CD8-positive, alpha-beta memory T cell (primary cell): ENCODE measurements at places on chromosomes 6 and 20. TPM values are rescaled to one million over a fixed set of nuclear protein-coding genes. Genes with fewer than 3 reads are reported as not detected.
A peak's percentile ranks its signal among the peaks of the same experiment; 100 is the strongest.

- peaks cover 8% of the 10 kb centered on the region for H3K4me1 ChIP-seq
- H3K27ac ChIP-seq = no peak overlapping the region
- H3K27me3 ChIP-seq = no peaks in the 10 kb centered on the region
- no peaks in the 10 kb centered on the region for H3K36me3 ChIP-seq
These were observed 160.6 kb downstream of the VEGFA start for GRCh38 chr6:43930440-43931154.

GRCh38 chr6:101992286-101992685 lies 598.8 kb downstream of the GRIK2 start:
- H3K27ac ChIP-seq = no peak overlapping the region
- H3K4me3 ChIP-seq = no peak overlapping the region
- H3K27me3 ChIP-seq = no peaks in the 10 kb centered on the region
- DNase-seq = no peak
- H3K4me1 ChIP-seq = no peaks in the 10 kb centered on the region
- no peaks in the 10 kb centered on the region for H3K36me3 ChIP-seq

- no peak overlapping the region for H3K27ac ChIP-seq
- H3K4me3 ChIP-seq = no peak overlapping the region
These were observed 21.7 kb downstream of the SMLR1 start for GRCh38 chr6:130848945-130849344.

GRCh38 chr20:62707921-62708521 lies 615 bp upstream of the NTSR1 start:
- no peak overlapping the region for H3K4me3 ChIP-seq
- no peaks in the 10 kb centered on the region for H3K36me3 ChIP-seq
- no peak overlapping the region for H3K27ac ChIP-seq
- DNase-seq = no peak
- peaks cover 5% of the 10 kb centered on the region for H3K4me1 ChIP-seq
- H3K27me3 ChIP-seq = peaks cover 8% of the 10 kb centered on the region

DNA sequence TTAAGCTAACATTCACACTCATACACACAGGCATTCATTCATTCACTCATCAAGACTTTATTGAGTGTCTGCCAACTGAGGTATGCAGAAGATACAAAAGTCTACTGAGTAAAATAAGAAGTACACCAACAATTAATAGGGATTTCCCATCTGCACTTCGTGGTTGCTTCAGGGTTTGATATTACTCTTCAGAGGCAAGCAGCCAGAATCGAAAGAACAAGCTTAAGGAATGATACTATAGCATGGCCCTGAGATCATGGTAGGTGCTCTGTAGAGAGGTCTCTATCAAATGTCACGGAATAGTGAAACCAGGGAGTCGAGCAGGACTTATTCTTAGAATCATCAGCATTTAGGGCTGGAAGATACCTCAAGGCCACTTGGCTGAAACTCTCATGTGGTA lies 135.4 kb downstream of the NRN1 start:
- no peak overlapping the region for H3K27ac ChIP-seq
- peaks cover 32% of the 10 kb centered on the region for H3K4me1 ChIP-seq
- no peaks in the 10 kb centered on the region for H3K36me3 ChIP-seq
- DNase-seq = no peak
- no peaks in the 10 kb centered on the region for H3K27me3 ChIP-seq
- H3K4me3 ChIP-seq = no peak overlapping the region

GRCh38 chr20:22977047-22977785 lies 57.9 kb upstream of the SSTR4 start:
- H3K27ac ChIP-seq = no peak overlapping the region
- H3K36me3 ChIP-seq = no peaks in the 10 kb centered on the region
- no peaks in the 10 kb centered on the region for H3K4me1 ChIP-seq
- DNase-seq = no peak
- no peak overlapping the region for H3K4me3 ChIP-seq

DNA sequence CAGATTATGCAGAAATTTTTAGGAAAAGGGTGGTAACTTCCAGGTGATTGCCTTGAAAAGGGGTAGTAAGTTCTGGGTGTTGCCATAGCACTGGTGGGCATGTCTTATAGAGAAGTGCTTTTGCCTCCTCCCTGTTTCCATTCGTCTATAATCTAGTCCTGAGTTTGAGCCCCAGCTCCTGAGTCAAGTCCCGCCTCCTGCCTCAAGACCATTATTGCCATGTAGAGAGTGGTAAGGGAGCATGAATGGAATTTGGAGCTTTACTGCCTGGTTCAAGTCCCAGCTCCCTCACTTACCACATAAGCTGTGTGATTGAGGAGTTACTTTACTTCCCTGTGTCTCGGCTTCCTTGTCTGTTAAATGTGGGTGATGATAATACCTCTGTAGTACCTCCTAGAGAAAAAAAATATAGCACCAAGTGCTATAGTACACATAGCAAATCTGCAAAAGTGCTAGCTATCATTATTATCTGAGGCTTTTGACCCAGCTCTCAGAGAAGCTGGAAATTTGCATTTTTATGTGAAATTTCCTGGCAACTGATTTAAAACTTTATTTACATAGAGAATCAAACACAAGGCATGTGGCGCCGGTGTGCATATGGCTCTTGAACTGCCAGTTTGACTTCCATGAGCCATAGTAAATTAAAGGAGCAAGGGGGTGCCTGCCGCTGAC lies 36.0 kb downstream of the TGM6 start:
- no peak overlapping the region for H3K27ac ChIP-seq
- H3K4me1 ChIP-seq = no peaks in the 10 kb centered on the region
- H3K27me3 ChIP-seq = peaks cover 2% of the 10 kb centered on the region
- no peak for DNase-seq
- no peak overlapping the region for H3K4me3 ChIP-seq
- no peaks in the 10 kb centered on the region for H3K36me3 ChIP-seq

- H3K27ac ChIP-seq = no peak overlapping the region
- peaks cover 79% of the 10 kb centered on the region for H3K4me1 ChIP-seq
- no peaks in the 10 kb centered on the region for H3K27me3 ChIP-seq
- H3K4me3 ChIP-seq = no peak overlapping the region
- no peaks in the 10 kb centered on the region for H3K36me3 ChIP-seq
These were observed 6.0 kb downstream of the HSF2 start for GRCh38 chr6:122405417-122405816.

DNA sequence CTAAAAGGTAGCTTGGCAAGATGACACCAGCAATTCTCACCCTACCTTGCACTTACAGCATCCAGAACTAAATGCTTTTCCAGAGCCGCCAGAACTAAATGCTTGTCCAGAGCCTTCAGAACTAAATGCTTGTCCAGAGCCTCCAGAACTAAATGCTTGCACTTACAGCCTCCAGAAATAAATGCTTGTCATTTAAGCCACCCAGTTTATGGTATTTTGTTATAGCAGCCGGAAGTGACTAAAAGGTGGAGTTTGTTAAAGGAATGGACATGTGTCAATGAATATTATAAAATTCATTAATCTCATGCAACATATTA lies 133.5 kb downstream of the GPX5 start:
- no peak overlapping the region for H3K4me3 ChIP-seq
- peaks cover 20% of the 10 kb centered on the region for H3K27me3 ChIP-seq
- H3K4me1 ChIP-seq = peaks cover 12% of the 10 kb centered on the region
- DNase-seq = no peak
- H3K27ac ChIP-seq = no peak overlapping the region

- no peaks in the 10 kb centered on the region for H3K36me3 ChIP-seq
- no peaks in the 10 kb centered on the region for H3K27me3 ChIP-seq
These were observed 47.9 kb downstream of the HDDC2 start for GRCh38 chr6:125253881-125254280.

DNA sequence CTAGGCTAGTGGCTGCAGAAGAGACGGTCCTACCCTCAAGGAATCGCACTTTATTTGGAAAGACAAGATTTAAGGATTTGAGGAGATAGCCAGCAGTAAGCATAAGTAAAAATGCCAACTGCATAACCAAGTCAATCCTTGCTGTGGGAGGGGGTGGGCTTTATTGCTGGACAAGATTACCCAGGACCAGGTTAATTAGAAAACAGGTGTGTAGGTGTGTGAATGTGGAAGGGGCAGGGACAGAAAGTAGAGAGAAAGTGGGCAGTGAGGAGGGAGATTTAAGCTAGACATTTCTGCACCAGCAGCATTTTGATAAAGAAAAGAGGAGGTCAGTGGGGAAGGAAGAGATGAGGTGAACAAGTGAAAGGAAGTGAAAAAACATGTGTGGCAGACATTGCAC lies 89.7 kb upstream of the OGFRL1 start:
- H3K4me1 ChIP-seq = no peaks in the 10 kb centered on the region
- H3K27me3 ChIP-seq = no peaks in the 10 kb centered on the region
- DNase-seq = no peak
- H3K4me3 ChIP-seq = no peak overlapping the region

DNA sequence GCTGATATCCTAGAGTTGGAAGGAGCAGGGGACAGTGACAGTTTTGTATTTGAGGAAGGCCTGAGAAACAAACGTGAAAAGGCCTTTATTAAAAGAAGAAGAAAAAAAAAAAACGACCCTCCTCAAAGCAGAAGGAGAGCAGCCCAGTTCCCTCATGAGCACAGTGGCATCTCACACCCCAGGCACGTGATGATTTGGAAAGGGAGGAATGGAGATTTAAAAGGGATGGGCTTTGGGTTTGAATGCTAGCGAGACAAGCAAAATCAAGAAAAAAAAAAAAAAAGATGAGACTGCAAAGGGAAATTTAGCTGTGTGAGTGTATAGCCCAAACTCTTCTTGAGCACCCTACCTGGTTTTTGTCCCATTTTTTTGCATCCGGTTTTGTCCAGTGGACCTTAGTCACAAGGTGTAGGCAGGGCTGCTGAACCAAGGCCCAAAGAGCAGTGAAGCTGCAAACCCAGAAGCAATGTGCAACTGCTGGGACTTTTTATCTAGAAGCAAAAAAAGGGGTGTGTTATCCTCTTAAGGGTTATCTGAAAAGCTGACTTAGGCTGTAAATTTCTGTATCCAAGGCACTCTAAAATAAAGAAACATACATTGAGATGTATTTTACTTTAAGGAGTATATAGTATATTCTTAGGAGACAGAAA lies 54.5 kb upstream of the RREB1 start:
- peaks cover 5% of the 10 kb centered on the region for H3K4me1 ChIP-seq
- H3K4me3 ChIP-seq = no peak overlapping the region
- H3K27me3 ChIP-seq = no peaks in the 10 kb centered on the region
- no peak overlapping the region for H3K27ac ChIP-seq
- H3K36me3 ChIP-seq = no peaks in the 10 kb centered on the region
- no peak for DNase-seq

- H3K4me1 ChIP-seq = no peaks in the 10 kb centered on the region
- no peak overlapping the region for H3K27ac ChIP-seq
- H3K36me3 ChIP-seq = no peaks in the 10 kb centered on the region
- no peak for DNase-seq
- H3K27me3 ChIP-seq = no peaks in the 10 kb centered on the region
These were observed 104.2 kb downstream of the AGPAT4 start for GRCh38 chr6:161169696-161170095.

DNA sequence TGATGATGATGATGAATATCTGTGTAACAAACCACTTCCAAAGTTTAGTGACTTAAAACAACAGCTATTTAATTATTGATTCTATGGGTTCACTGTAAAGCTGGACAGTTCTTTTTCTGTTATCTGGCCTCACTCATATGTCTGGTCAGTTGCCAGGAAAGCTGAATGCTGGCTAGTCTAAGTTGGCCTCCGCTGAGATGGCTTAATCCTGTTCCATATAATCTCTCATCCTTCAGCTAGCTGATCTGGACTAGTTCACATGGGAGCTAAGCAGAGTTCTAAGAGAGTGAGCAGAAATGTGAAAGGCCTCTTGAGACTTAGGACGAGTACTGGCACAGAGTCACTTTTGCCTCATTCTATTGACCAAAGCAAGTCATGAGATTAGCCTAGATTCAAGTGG lies 334.7 kb upstream of the FLRT3 start:
- H3K27ac ChIP-seq = no peak overlapping the region
- no peak for DNase-seq
- H3K36me3 ChIP-seq = no peaks in the 10 kb centered on the region
- no peaks in the 10 kb centered on the region for H3K27me3 ChIP-seq
- no peak overlapping the region for H3K4me3 ChIP-seq

DNA sequence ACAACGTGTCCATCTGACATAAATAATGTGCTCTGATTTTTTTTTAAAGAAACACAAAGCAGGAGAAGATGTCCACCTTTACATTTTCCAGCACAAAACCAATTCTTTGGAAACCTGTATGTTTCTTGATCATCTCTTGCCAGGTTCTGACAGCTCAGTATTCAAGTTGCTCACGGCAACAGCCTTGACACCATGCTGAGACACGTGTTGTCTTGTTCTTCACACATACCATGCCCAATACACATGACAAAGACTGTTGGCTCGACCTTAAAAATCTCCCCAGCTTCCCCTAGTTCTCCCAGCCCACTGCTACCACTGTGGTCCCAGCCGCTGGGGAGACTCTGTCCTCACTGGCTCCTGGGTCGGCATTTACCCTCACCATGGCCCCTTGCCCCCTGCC lies 518.9 kb downstream of the PREX1 start:
- H3K27ac ChIP-seq = no peak overlapping the region
- H3K4me1 ChIP-seq = no peaks in the 10 kb centered on the region
- H3K36me3 ChIP-seq = no peaks in the 10 kb centered on the region
- H3K27me3 ChIP-seq = no peaks in the 10 kb centered on the region
- no peak for DNase-seq

- H3K4me1 ChIP-seq = peaks cover 13% of the 10 kb centered on the region
- no peak for DNase-seq
- H3K4me3 ChIP-seq = no peak overlapping the region
- no peaks in the 10 kb centered on the region for H3K27me3 ChIP-seq
These were observed 18.0 kb downstream of the CDYL start for GRCh38 chr6:4794140-4794707.

DNA sequence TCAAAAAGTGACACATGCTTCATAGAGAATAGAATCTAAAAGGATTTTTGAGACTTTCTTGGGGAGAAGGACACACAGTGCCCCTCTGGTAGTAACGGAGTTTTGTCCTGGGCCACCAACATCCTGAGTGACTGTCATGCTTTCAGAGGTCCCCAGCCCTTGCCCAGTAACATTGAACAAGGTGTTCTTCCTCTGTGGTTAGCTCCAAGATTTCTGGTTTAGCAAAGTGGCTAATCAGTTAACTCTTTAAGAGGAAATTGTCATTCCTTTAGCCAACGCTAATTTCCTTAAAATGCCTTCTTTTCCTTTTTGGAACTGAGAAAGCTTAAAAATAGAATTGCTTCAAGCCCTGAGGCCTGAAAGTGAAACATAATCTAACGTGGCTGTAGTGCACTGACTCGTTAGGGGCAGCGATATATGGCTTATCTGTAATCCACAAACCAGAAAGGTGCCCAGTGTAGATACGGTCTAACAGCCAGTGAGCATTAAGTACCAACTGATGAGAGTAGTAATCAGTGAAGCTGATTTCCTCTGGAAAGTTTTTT lies 7.8 kb downstream of the E2F3 start:
- peaks cover 57% of the 10 kb centered on the region for H3K4me1 ChIP-seq
- H3K4me3 ChIP-seq = peak overlapping the region; percentile 4
- no peaks in the 10 kb centered on the region for H3K27me3 ChIP-seq
- DNase-seq = no peak
- H3K27ac ChIP-seq = no peak overlapping the region

GRCh38 chr20:14956026-14956425 lies 618.6 kb upstream of the FLRT3 start:
- H3K36me3 ChIP-seq = no peaks in the 10 kb centered on the region
- no peaks in the 10 kb centered on the region for H3K4me1 ChIP-seq
- no peaks in the 10 kb centered on the region for H3K27me3 ChIP-seq
- H3K4me3 ChIP-seq = no peak overlapping the region

Gene ULBP2
- total RNA-seq = 0.48 TPM

Gene PRDM13
- not detected for total RNA-seq

Gene BANF2
- not detected for total RNA-seq

Gene TAGAP
- 140 TPM for total RNA-seq

Gene TRAPPC3L
- not detected for total RNA-seq

Gene BHLHE23
- not detected for total RNA-seq

Gene RAET1G
- total RNA-seq = not detected

Gene C6orf132
- total RNA-seq = 0.15 TPM

Gene TCP1
- total RNA-seq = 589 TPM

Gene BPIFA1
- not detected for total RNA-seq

Gene MYCT1
- total RNA-seq = not detected

Gene SLC35F1
- not detected for total RNA-seq

Gene RTF2
- 85.1 TPM for total RNA-seq

Gene SLC18B1
- 7.1 TPM for total RNA-seq

Gene KCNK15
- total RNA-seq = 0.15 TPM

Gene COL12A1
- total RNA-seq = not detected

Gene TGM3
- not detected for total RNA-seq

Gene GPANK1
- total RNA-seq = 46.4 TPM
